ENCODE measurements at places on chromosomes 1 and 21. TPM values are rescaled to one million over a fixed set of nuclear protein-coding genes. Genes with fewer than 3 reads are reported as not detected.

GRCh38 chr1:90210633-90211491, 216.0 kb downstream of the ZNF326 start:
- no peaks in the 10 kb centered on the region for H3K4me1 ChIP-seq
- no peak overlapping the region for H3K27ac ChIP-seq
- DNase-seq, result no peak

DNA sequence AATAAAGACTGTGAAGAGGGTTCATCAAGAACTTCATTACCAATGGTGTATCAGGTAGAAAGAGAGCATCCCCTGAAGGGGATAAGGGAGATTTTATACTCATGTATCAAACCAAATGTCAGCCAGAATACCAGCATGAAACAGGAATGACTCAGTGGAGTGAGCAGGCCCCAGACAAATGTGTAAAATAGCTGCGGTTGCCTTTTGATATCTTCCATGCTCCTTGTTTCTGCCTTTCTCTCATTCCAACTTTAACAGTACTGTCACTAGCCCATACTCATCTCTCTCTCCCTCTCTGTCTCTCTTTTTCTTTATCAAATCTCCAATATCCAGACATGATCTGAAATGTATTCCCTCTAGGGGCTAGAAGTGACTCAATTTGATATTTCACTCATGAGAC, 47.8 kb downstream of the GPR88 start:
- no peaks in the 10 kb centered on the region for H3K36me3 ChIP-seq
- no peak overlapping the region for H3K4me3 ChIP-seq
- no peaks in the 10 kb centered on the region for H3K27me3 ChIP-seq
- no peak for DNase-seq
- no peaks in the 10 kb centered on the region for H3K4me1 ChIP-seq

DNA sequence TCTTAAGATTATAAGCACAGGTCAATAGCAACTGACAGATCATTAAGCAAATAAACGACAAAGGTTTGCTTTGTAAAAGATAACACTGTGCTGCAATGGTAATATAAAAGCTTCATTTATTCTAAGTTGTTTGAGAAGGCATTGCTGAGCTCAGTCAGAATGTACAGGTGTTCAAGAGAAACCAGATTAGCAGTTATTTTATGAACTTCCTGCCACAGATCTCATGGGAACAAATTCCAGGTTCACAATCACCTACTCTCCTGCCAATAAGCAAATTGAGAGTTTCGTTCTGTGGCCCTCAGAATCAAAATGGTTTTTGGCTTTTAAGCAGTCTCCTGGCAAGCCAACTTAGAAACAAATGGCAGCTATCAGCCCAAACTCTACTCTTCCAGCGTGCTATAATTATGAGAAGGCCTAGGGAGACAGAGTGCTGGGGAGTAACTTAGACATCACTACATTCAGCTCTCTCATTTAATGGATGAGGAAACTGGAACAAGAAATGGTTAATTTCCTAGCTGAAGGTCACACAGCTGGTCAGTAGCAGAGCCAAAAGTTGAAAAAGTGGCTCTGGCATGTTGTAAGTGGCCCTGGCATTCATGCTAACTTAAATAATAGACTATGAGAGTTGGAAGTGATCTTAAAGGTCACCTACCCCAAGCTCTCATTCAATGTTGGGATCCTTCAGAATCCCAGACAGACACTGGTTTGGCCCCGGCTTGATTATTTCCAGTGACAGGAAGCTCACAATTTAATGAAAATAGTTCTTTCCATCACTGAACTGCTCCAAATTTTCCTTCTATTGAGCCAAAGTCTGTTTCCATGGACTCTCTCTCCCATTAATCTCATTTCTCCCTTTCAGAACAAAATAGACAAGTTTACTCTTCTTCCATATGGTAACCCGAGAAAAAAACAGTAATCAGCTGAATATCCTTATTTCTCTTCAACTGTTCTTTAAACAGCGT, 82.6 kb upstream of the EDEM3 start:
- H3K4me3 ChIP-seq, result no peak overlapping the region
- no peaks in the 10 kb centered on the region for H3K4me1 ChIP-seq
- DNase-seq, result no peak
- H3K27me3 ChIP-seq, result no peaks in the 10 kb centered on the region
- H3K36me3 ChIP-seq, result no peaks in the 10 kb centered on the region

DNA sequence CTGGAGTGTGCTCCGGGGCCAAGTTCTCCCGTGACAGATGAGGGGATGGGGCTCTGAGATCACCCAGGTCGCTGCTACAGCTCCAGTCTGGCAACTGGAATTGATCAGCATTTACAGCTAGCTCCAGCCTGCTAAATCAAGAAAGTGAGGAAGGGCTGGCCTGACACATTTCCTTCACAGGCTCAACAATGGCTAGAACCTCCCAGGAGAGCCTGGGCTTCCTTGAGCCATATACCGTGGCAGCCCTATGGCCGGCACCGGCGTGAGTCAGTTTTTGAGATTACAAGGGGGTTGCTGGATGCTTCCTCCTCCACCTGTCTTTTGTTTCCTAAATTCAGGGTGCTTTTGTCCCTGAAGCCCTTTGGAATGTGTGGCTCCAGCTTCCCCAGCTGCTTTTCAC, 104.2 kb downstream of the ETS2 start:
- no peaks in the 10 kb centered on the region for H3K36me3 ChIP-seq
- peaks cover 51% of the 10 kb centered on the region for H3K4me1 ChIP-seq
- no peaks in the 10 kb centered on the region for H3K27me3 ChIP-seq
- DNase-seq, result no peak
- H3K27ac ChIP-seq, result peak overlapping the region; percentile 3
- H3K4me3 ChIP-seq, result no peak overlapping the region

- H3K27me3 ChIP-seq, result no peaks in the 10 kb centered on the region
- peaks cover 5% of the 10 kb centered on the region for H3K36me3 ChIP-seq
- no peak for DNase-seq
- H3K4me1 ChIP-seq, result peaks cover 68% of the 10 kb centered on the region
These were observed 1.9 kb downstream of the DHRS3 start for GRCh38 chr1:12615865-12616708.

- H3K4me1 ChIP-seq, result peaks cover 56% of the 10 kb centered on the region
- H3K27ac ChIP-seq, result peak overlapping the region; percentile 89
- no peak overlapping the region for H3K4me3 ChIP-seq
These were observed 8.1 kb upstream of the TSPAN1 start for GRCh38 chr1:46166521-46167462.

DNA sequence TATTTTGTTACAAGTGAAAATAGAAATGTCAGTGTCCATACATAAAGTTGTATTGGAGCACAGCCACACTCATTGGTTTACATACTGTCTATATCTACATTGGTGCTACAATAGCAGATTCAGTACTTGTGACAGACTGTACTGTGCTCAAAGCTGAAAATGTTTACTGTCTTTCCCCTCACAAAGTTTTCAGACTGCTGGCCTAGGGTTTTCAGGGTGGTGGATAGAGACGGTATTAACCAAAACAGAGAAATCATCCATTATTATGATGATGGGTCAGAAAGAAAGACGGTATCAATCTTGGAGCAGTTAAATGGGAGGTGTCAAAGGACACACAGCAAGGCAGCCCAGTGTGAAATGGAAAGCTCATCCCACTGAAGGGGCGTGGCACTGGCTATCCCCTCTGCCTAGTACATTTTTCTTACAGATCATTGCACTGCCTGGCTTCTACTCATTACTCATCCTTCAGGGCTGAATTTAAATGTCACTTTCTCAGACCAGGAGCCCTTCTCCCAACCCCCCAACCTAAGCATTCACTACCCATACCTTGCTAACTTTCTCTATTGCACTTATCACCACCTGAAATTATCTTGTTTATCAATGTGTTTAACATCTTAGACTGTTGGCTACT, 10.2 kb downstream of the JAK1 start:
- H3K27ac ChIP-seq, result peak overlapping the region; percentile 76
- no peaks in the 10 kb centered on the region for H3K36me3 ChIP-seq
- no peak overlapping the region for H3K4me3 ChIP-seq
- H3K4me1 ChIP-seq, result peaks cover 49% of the 10 kb centered on the region
- DNase-seq, result no peak

ST6GALNAC3 gene
- 10.5 TPM for total RNA-seq

Measured in upper lobe of left lung (tissue), 6 donors.